Ureter (tissue), 1 donor: ENCODE measurements at places on chromosomes 6 and 20. TPM values are rescaled to one million over a fixed set of nuclear protein-coding genes. Genes with fewer than 3 reads are reported as not detected.

DNA sequence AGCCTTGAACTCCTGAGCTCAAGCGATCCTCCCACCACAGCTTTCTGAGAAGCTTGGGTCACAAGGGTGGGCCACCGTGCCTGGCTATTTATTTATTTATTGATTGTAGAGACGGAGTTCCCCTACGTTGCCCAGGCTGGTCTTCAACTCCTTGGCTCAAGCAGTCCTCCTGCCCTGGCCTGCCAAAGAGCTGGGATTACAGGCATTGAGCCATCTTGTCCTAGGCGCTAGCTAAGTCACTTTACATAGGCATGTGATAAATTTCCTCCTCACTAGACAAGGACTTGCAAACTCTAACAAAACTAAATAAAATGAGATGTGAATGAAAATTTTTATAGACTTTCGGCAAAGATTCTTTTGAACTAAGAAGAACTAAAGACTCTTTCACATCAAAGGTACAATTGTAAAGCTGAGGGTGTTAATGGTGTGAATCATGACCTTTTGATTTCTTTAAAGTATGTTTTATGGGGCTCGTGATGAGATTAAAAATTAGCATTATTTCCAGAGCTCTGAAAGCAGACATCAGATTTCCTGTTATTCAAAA lies 212.0 kb downstream of the CLVS2 start:
- DNase-seq = no peak

GRCh38 chr6:123945386-123945785 lies 141.7 kb downstream of the NKAIN2 start:
- DNase-seq = no peak

GRCh38 chr20:58573986-58574385 lies 58.8 kb upstream of the APCDD1L start:
- DNase-seq = no peak

DNA sequence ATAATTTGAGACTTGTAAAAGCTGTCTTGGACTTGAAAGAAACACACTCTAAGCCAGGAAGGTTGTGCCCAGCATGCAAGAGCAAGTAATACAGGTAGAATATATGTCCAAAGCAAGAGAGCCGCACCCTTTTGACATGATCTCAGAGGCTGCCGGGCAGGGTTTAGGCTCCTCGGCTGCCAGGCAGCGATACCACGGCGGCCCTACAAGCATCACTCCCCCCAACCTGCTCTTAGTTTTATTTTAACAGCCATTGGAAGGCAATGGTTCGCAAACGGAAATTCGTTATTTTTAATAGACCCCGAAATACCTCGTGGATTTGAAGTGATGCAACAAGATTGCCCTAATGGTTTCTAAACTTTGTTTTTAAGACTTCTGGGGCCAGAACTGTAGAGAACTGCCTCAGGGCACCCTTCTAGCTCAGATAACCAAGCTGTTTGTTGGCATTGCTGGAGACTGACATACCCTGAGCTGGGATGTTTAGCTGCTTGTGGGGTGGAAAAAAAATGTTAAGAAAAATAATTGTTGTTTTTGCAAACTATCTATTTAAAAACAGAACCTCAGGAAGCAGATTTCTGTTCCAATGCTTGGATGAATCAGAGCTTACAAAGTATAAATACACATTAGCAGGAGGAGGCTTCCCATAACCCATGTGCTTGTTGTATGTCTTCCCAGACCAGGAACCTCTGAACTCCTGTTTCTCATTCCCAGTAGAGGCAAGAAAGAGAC lies 39.0 kb downstream of the JAG1 start:
- no peak for DNase-seq

GRCh38 chr6:135269481-135269891 lies 88.4 kb downstream of the MYB start:
- no peak for DNase-seq

GRCh38 chr20:60428651-60429050 lies 470.4 kb downstream of the CDH26 start:
- no peak for DNase-seq

DNA sequence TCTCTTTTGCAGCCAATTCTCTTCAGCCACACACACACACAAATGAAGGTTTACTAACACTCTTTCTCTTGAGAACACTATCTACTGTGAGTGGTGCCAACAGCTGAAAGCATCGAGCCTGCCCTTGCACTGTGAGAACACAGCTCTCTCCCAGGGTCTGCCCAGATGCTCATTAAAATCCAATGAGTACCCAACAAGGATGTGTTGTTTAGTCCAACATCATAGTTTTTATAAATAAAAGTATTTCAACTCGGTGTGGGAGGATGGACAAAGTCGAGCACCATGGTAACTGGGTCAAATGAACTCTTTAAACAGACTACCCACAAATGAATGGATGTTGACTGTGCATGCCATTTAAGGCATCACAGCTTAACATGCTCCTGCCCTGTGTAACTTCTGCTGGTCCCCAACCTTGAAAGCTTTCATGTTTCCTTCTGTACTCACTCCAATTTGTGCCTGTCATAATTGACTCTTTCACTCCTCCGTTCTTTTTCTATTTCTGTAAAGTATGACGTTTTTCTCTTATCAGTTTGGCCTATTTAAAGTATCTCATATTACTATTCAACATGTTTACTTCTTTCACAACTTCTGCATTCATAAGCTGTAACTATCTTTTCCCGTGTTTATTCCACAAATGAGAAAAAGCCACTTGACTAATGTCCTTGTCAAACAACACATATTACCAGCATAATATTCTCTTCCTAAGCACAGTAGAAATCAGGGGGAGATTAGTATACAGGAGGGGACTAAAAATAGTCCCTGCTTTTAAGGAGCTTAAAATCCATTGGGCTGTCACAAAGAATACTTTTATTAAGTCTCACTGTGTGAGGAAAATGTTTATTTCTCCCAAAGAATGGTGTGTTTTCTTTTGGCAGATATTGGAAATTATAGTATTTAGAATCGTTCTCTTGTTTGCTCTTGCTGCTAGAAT lies 215.4 kb downstream of the RFPL4B start:
- no peak for DNase-seq

- DNase-seq = no peak
Observed at GRCh38 chr6:153662982-153663381, 376.1 kb upstream of the OPRM1 start.

- no peak for DNase-seq
Observed at GRCh38 chr20:18548465-18548864, 18.8 kb upstream of the SMIM26 start.

DNA sequence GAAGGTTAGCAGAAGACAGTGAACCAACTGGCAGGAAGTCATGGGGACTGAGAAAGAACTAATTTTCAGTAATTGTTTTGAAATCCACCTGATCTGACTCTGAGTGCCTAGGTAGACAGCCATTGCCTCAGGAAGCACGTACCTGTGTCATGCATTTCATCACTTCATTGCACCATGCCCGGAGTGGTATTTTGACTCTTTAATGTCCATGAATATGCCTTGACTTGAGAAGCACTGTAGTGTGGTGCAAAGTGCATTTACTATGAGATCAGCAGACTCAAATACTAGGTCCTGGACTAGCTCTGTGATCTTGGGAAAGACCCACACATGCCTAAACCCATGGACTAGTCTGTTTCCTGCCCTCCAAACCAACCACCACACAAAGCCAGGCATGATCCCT lies 370.9 kb upstream of the MARCKS start:
- DNase-seq = no peak

DNA sequence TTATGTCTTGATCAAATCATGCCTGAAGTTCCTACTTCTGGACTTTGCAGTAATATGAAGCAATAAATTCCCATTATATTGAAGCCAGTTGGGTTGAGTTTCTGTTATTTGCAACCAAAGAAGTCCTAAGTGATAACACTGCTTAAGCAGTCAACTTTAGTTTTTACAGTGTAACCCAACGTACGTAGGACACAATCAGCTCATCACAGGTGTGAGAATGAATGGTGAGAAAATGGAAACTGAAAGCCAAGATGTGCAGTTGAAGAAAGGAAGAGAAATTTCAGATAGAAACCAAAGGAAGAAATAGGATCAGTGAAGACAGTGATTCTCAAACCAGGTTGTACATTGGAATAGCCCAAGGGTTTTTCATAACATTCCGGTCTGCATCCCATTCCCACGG lies 211.4 kb upstream of the ZFP64 start:
- no peak for DNase-seq

DNA sequence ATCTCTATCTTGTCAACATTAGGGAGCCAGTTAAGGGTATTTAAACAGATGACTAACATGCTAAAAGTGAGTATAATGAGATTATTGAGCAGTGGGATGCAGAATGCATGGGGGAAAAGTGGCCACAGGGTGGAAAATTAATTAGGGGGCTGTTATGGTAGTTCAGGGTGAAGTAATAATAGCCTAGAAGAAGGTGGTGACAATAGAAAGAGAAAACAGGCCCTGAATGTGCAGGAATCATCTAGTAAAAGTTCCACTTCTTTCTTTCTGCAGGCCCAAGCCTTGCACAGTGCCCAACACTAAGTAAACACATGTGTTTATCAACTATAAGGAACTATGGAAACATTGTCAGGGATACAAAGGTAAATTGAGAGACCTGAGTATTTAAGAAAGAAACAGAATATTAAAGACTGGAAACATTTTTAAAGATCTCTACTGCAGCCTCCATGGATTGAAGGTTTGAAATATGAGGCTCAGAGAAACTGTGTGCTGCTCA lies 7.1 kb upstream of the MYB start:
- no peak for DNase-seq

- DNase-seq = no peak
Observed at GRCh38 chr20:45315672-45316071, 7.6 kb upstream of the MATN4 start.

DNA sequence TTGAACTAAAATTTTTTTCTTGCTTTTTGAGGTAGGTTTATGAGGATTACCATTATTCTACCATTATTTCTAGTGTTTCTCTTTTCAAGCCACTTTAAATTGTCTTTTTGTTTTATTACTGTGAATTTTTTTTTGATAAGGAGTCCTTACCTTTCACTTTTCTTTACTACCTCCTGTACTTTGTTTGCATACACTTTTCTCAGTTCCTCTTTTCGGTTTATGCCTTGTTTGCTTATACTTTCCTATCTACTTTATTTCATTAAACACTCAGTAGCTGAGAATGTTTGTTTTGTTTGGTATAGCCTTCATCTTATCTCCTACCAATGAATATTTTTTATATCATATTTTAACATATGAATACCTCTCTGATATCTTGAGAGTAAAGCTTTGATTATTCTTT lies 147.9 kb downstream of the TFAP2B start:
- no peak for DNase-seq

DNA sequence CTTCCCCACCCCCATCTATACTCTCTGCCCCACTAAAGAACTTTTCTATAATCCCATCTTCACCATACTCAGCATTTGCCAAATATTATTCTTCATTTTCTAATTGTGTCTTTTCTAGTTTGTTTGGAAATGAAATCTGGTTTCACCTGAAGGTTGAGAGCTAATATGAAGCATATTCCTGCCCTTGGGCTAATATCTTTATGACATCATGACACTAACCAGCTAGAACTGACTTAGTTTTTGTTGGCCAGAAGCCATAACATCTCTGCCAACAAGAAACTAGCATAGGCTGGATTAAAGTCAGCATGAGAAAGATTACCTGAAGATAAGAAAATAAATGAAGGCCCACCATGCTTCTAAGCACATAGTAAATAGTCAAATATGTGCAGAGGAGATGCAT lies 16.7 kb downstream of the UNC5CL start:
- no peak for DNase-seq

Gene RSPO3
- 4.1 TPM for total RNA-seq

Gene CYP24A1
- total RNA-seq = 10.4 TPM

Gene CYP39A1
- 3.5 TPM for total RNA-seq

Gene ORC3
- 34.9 TPM for total RNA-seq

Gene COX4I2
- total RNA-seq = 4.0 TPM

Gene MAFB
- total RNA-seq = 17.3 TPM

Gene DLGAP4
- 78.5 TPM for total RNA-seq

Gene MYMX
- total RNA-seq = not detected

Gene NOTCH4
- total RNA-seq = 19.4 TPM

Gene FOXA2
- not detected for total RNA-seq

Gene PLCB1
- total RNA-seq = 48.3 TPM
